ENCODE measurements at places on chromosomes 6 and 20. TPM values are rescaled to one million over a fixed set of nuclear protein-coding genes. Genes with fewer than 3 reads are reported as not detected.

The SLC17A1 gene
- total RNA-seq = not detected

The COL9A3 gene
- under 0.01 TPM for total RNA-seq

The MDN1 gene
- total RNA-seq = 19.0 TPM

The LAMA4 gene
- 197 TPM for total RNA-seq

The GNMT gene
- 0.32 TPM for total RNA-seq

The LINC00237 gene
- not detected for total RNA-seq

The TCP11 gene
- total RNA-seq = 0.32 TPM

The OR2H1 gene
- not detected for total RNA-seq

The TGM3 gene
- total RNA-seq = not detected

Measured in fibroblast of villous mesenchyme (primary cell).